Osteocyte (in vitro differentiated cells): ENCODE measurements at places on chromosomes 6 and 20.

- DNase-seq: no peak
These were observed 31.6 kb upstream of the NEDD9 start for GRCh38 chr6:11264100-11264499.

DNA sequence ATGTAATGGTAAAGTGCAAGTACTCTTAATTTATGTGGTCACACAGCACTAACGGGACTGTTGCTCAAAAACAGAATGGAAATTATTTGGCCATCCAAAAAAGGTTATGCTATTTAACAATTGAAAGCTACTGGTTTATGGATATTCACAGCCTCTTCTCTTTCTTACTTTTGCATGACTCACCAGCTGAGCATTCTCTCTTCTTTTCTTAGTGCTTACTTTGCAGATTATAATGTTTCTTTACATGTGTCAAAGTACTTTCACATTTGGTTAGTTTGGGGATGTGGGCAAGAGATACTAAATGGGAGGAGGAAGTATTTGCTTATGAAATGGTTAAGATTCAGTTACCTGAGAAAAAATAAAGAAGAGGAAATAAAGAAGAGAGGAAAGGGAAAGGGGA lies 610.5 kb downstream of the HTR1B start:
- no peak for DNase-seq

- no peak for DNase-seq
These were observed 25.2 kb upstream of the MC3R start for GRCh38 chr20:56223352-56223751.

DNA sequence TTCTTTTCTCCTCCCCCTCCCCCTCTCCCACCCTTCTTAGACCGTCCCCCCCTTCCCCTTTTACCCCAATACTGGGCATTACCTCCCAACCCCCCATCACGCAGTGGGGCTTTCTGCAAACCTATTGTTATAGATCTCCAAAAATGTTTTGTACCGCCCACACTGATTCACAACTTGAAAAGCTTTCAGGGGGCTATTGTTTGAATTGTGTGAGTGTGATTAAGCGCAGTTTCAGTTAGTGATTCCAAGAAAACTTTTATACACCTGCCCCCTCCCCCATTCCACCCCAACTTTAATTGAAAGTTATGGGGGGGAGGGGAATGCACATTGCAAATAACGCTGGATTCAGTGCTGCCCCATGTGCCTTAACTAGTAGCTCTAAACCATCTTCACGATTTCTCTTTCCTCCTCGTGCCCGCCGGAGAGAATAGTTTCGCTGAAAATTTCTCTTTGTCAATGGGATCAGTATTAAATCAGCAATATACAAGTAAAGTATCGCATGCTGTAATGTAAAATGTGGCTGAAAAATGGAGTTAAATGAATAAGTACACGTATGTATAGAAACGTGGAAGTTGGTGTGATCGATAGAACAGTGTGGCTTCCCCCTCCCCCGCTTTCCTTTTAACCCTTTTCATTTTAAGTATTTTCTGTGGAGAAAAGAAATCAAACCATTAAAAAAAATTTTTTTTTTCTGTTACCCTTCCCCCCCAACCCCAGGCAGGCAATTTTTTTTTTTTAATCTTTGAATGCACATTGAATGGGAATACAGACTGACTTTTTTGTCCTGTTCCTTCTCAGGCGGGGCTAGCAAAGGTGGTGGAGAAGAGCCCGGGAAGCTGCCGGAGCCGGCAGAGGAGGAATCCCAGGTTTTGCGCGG lies 632 bp downstream of the LIN28B start:
- no peak for DNase-seq

- DNase-seq: no peak
These were observed 74.7 kb downstream of the ESR1 start for GRCh38 chr6:151882206-151882605.

DNA sequence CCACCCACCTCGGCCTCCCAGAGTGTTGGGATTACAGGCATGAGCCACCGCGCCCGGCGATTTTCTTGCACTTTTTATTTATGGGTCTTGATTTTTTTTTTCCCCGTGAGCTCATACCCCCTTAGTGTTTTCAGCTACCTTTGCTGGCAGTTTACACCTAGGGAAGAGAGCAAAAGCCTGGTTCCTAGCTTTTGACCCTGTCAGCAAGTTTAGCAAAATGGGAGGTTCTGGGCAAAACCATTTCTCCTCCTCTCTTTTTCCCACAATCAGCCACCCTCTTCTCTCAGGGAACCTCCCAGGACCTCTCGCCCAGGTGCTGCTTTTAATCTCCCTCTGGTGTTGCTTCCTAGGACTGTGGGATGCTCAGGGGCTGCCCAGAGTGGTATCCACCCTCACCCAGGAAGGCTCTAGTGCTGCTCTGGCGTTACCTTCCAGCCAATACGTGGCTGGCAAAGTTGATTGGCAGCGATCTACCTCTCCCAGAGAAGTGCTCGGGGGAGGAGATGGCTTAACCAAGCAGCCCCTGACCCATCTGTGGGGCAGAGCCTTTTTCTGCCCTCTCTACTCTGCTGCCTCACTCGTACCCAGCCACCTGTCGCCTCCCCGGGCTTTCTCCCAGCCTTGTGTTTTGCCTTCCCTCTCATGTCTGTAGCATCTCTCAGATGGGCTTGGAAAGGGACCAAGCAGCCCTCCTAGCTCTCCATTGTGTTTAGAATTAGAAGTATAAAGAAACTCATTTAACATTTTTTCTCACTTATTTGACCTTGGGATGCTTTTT lies 37.4 kb downstream of the KAT14 start:
- no peak for DNase-seq

GRCh38 chr6:157459327-157459726 lies 78.3 kb downstream of the ZDHHC14 start:
- no peak for DNase-seq

GRCh38 chr6:158784505-158784904 lies 34.7 kb downstream of the EZR start:
- no peak for DNase-seq

DNA sequence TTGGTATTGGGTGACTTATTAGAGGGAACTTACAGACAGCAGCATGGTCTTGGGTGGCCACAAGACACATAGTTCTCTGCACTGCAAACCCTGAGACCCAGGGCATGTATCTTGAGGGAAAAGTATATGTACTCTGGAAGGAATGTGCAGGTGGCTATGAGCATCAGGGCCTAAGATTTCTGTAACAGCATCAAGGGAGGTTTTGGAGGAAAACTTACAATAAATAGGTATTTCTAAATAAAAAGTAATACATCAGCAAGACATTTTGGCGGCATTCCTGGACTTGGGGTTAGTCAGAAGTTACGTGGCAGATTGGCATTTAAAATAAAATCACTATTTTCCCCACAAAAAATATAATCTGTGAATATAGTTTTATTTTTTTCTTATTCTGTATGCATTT lies 8.0 kb upstream of the STX7 start:
- DNase-seq: no peak

- DNase-seq: no peak
These were observed 223.6 kb downstream of the OGFRL1 start for GRCh38 chr6:71512256-71512655.

DNA sequence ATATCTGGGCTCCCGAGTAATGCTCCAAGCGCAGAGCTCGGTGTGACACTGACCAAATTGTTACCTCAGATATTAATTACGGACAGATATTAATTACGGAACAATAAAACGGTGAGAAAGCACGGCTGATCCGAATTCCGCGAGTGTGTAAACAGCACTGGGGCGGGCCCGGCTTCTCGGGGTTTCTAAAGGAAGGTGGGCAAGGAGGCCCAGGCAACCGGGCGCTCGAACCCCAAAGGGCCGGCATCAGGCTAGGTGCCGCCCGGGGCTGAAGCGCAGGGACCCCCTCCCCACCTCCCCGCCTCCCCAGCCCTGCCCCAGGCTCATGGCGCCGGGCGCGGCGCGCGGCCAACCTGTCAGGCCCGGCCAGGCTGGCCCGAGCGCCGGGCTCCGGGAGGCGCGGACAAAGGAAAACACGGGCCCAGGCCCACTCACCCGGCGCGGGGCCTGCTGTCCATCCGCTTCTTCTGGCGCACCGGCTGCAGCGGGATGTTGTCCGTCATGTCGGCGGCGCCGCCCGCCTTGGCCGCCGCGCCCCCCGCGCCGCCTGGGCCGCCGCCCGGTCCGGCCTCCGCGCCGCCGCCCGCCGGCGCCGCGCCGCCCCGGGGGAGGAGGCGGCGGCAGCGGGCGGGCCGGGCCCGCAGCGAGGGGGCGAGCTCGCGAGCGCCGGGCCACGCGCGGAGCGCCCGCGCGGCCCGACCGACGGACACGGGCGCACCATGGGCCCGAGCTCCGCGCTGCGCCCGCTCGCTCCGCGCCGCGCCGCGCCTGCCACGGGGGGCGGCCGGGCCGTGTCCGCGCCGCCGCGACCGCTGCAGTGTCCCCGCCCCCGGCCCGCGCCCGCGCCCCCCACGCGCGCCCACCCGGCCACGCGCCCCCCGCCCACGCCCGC lies at the start of gene ATP9A:
Gene ATP9A, minus strand, starts transcription at position 524 of the 892 bp plus-strand sequence. Its CDS starts 21 bp downstream, at position 503.
- DNase-seq: no peak

DNA sequence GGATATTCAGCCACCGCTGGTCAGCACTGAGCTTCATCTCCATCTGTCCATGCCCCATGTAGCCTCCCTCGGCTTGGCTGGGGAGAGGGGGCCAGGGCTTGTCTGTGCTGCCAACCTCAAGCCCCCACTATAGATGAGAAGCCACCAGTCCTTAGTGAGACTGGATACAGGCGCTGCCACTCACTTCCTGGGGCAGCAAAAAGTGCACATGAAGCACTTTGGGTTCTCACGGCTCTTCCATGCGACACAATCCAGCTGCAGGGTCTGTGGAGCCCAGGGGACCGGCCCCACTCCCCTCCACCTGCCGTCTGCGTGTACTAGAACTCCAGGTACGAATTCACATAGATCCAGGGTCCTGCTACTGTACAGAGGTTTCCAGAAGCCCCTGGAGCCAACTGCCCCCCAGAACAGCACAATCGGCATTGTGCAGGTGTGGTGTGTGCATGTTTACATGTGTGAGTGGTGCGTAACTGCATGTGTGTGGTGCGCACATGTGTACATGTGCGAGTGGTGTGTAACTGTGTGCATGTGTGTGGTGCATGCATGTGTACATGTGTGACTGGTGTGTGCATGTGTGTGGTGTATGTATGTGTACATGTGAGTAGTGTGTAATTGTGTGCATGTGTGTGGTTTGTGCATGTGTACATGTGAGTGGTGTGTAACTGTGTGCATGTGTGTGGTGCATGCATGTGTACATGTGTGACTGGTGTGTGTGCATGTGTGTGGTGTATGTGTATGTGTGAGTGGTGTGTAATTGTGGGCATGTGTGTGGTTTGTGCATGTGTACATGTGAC lies 4.9 kb downstream of the FRMD1 start:
- DNase-seq: no peak

DNA sequence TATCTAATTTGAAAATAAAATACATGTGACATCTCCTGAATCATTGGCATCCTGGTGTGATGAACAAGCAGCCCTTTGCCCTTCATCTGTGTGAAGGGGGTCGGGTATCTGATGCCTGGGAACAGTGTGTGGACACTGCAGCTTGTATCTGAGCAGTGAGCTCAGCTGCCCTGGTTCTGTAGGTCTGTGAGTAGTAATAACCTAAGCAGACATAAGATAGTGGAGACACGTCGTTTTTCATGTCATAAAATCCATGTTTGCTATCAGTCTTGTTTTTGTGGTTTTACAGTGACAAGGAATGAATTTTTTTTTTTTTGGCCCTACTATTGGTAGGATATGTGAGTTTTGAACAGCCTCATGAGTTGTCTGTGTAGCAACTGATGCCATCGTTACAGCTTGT lies 133.0 kb downstream of the JARID2 start:
- no peak for DNase-seq

DNA sequence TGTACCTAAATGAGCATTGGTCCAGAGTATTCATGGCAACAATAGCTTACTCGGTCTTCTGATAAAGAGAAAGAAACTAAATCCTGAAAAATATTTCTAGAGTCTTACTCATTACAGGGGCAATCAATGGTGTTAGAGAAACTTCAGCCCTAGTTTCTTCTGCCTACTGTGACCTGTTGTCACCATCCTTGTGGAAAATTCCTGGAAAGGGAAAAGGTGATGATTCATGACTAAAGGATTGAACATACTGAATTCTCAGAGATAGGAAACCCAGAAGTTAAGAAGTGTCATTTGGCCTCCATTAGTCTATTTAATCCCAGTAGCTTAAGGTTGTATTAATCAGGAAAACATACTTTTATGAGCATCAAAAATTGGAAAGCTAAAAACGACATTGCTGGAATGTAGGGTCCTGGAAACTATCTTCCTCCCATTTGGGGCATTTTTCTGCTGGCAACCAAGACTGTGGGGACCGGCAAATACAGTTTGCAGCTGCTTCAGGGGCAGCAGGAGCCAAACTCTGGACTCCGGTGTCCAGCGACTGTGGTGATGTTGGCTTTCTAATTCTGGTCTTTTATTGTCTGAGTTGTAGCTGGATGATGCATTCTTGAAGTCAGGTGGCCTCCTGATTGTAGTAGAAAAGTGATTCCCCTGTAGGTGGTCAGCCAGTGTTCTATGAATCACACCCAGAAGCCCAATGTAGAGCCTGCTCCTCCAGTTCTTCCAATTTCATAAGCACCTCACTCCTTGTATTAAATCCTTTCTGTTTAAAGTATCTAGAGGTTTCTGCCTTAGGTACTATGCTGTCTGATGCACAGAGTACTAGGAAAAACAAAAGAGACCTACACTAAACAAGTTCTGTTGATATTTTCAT lies 67.6 kb downstream of the LCA5 start:
- DNase-seq: no peak

GRCh38 chr20:47789081-47789763 lies 3.9 kb upstream of the SULF2 start:
- no peak for DNase-seq

DNA sequence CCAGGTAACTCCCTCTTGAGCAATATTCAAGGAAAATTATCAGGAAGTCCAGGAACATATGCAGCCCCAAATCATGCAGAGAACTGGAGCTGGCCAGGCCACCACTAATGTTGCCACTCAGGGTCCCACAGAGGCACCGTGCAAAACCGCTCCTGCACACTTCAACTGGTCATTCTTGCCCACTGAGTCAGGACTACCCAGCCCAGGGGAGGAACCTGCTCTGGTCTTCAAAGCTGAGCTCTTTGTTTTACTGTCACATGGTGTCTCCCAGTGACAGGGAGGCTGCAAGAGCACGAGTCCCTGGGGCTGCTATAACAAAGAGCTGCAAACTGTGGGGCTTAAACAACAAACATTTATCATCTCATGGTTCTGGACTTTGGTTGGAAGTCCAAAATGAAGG lies 336.0 kb upstream of the PRDM1 start:
- DNase-seq: no peak

DNA sequence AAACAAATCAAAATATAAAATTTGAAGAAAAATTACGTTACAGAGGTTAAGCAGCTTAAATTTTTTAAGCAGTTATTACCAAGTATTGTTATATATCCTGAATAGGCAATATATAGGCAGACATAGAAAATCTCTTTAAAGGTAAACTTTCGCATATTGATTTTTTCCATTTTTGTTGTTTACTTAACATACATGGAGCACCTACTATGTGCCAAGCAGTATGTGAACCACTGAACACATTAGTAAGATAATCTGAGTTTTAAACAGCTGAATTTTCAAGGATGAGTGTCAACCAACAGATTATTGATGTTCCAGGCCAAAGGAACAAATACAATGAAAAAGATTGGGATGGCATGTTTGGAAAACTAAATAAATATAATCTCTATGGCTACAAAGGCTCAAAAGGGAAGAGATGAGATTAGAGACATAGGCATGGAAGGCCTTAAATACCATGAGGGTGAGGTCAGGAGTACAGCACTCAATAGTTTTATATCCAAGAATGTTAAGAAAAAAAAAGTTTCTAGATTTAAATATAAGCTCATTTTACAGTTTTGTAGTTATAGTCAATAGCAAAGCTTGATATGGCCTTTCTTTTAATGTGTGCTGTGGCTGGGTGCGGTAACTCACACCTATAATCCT lies 277.5 kb downstream of the PTPRK start:
- DNase-seq: no peak
